ENCODE measurements at places on chromosomes 3 and 15.

DNA sequence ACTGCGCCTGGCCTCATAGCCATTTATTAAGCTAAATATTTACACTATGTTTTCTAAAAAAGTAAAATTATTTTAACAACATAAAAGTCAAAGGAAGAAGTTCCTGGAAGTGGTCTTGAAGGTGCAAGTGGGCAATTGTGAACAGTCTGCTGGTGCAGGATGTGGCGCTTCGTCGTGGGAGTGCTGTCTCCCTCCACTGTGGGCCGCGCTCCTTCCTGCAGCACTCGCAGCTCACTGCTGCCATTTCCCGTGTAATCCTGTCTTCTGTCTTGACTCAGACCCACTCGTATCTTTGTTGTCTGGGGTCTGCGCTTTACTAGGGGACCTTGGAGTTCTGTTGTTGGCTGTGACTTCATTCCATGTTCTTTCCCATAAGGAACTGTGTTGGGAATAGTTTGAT is 56.3 kb downstream of the APBA2 start:
- DNase-seq = peak; percentile 30

- no peak for DNase-seq
Observed at GRCh38 chr3:126106336-126107202, 22.6 kb upstream of the SLC41A3 start.

DNA sequence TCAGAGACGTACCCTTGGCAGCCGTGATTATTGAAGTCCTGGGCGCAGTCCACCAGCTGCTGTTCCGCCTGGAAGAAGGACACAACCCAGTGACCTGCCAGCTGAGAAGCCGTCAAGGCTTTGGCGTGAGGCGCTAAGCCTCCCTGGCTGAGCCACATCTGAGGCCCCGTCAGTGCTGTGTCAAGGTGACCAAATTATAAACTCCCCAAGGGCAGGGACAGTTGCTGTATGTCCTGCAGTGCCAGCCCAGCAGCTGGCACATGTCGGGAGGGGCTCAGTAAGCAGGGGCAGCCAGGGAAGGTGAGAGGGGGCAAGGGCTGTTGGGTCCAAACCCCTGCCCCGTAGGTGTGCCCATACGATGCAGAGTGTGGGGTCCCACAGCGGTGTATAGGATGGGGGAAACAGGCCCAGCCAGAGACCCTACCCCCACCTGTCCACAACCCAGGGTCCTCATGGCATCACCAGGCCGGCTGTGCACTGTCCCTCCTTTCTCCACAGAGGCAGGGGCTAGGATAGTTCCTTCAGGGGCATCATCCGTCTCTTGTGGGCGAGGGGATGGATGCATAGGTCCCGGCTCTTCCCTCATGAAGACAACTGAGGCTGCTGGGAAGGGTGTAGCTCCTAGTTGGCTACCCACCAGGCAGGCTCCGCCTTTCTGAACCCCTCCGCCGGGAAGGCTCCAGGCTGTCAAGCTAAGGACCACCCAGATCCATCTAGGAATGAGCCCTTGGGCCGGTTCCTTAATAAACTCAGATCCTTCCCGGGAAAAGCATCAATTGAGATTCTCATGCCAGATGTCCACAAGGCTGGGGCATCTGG is 13.2 kb downstream of the CTSH start:
- no peak for DNase-seq

DNA sequence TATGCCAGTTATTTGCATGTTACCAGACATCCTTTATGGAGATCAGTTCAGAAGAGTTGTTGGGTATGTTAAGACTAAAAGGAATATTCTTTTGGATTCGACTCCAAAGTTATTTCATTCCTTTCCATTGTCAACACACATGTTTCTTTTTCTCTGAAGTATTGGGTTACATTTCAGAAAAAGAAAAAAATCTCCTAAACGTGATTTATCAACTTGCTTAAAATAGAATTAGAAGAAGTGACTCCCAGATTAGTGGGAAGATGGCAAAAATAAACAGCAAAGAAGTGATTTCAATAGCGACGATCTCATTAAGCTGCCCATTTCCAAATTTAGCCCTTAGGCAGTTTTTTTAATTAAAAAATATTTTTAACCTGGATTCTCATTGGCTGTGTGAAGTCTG is 85.4 kb downstream of the TIGIT start:
- no peak for DNase-seq

DNA sequence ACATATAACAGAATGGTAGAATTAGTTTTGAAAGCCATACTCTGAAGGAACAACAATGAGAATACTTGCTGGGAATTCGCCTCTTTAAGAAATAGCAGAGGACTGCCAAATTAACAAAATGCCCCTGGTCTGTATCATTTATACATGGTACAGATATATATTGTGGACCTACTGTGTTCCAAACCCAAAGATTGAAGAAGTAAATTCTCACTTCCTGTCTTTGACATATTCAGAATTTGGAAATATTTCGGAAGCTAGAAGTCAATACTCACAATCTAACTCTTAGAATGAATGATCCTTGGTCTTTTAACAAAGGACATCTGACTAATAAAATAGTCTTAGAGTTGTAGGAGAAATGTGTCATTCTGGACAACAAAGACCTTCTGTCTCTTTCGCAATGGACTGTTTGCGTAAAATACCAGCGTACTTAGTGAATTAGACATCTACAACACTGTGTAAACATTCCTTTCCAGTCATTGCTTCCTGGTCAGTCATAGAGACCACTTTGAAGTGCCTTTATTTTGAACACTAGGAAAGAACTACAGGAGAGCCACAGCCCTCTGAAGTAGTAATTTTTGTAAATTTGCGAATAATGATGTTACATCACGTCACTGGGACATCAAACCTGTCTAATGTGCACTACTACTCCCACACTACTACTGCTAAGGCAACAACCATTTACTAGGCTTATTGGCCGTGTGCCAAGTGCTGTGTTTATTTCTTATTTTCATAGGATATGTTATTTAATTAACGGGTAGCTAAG is 68.0 kb downstream of the CHL1 start:
- DNase-seq = no peak

DNA sequence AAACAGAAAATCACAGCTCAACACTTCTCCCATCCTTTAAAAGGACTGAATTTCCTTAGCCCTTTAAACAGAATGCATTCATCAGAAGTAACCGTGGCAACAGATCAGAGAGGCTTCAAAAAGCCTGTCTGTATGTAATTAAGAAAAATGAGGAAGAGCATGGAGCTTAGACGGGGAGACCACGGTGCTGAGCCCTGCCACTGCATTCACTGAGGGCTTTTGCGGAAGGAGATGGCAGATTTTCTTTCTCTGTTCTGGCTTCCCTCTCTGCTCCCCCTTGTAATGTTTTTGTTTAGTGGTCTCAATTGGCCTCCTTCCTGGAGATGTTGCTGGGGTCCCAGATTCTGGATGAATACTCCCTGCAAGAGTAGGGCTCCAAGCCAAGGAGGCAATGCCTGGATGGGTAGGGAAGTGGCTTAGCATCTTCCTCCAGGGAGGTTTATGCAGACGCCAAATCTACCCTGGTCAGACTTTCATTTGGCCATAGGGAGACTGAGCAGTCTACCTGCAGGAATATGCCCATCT is 332.9 kb downstream of the EPHB1 start:
- DNase-seq = no peak

DNA sequence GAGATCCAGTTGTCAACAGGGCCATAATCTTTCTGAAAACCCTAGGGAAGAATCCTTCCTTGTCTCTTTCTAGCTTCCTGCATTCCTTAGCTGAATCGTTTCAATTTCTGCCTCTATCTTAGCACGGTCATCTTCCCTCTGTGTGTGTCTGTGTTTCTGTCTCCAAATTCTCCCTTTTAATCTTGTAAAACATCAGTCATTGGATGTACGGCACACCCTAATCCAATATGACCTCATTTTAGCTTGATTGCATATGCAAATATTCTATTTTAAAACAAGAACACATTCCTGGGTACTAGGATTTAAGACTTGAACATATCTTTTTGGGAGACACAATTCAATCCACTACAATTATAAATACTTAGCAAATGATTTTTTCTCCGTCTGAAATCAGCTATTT is 600.3 kb downstream of the GBE1 start:
- no peak for DNase-seq

- DNase-seq = no peak
Observed at GRCh38 chr3:100210772-100211135, 50.0 kb upstream of the TBC1D23 start.

DNA sequence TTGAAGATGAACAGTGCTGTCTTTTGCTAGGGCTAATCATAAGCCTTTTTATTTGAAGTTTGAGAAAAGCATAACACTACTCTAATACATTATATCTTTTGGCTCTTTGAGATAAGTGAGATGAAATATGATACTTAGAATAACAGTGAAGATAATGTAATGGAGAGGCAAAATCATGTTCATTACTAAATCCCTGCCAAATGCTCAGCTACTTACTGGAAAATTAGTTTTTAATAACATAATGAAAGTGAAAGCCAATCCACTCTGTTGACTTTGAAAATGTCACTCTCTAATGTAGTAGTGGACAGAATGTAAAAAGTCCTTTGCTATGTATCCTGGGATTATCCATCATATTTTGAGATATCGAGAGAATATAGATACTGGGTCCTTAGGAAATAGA is 35.9 kb upstream of the MYH15 start:
- DNase-seq = no peak

DNA sequence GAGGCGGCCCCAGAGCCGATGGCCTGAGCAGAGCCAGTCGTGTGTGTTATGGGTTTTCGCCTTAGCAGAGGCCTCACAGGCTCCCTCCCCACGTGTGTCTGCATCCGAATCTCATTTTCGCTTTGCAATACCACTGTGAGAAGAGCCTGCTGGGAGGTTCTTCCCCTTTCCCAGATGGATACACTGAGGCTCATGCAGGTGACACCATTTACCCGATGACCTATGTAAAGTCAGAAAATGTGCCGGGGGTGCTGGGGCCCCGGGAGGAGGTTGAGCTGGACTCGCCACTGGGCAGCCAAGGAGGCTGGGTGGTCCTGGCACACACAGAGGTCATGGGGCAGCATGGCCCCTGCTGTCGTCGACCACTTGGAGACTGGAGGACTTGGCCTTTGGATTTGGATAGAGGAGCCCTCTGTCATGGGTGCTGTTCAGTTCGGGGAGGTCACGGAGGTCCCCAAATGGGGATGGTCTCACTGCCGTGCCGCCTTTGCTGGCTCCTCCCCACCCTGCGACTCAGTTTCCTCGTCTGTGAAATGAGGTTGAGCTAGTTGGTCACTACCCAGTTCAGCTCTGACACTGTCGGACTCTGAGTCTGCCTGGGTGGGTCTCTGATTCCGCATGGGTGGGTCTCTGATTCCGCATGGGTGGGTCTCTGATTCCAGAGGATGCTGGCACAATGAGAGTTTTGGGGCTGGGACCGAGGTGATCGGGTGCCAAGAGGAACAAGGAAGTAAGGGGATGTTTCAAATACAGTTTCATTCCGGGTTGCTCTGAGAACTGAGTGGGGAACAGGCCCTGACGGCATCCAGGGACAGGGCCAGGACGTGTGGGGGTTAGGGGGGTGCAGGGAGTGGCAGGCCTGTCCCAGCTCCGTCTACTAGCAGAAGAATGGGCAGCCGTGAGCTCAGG is 23.2 kb upstream of the MUC4 start:
- no peak for DNase-seq

GRCh38 chr3:78022232-78022631 is 982.3 kb downstream of the ROBO2 start:
- no peak for DNase-seq

- DNase-seq = no peak
Observed at GRCh38 chr3:14803101-14803980, 15.4 kb upstream of the FGD5 start.

DNA sequence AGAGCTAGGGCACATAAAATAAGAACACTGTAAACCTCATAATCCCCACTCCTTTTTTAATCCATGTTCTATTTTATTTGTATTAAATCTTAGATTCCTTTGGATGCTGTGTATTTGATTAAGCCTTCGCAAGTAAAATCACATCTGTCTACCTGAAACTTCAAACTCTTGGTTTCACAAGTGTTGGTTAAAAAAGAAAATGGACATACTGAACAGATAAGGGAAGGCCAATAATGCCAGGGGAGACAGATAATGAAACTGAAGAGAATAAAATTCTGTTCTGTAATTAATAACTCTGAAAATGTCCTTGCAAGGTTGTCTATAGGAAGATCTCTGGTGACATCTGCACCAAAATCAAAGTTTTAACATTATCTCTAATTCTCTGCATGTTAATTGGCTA is 114.2 kb downstream of the ULK4 start:
- DNase-seq = no peak

GRCh38 chr3:66200786-66201185 is 20.0 kb upstream of the SLC25A26 start:
- no peak for DNase-seq

DNA sequence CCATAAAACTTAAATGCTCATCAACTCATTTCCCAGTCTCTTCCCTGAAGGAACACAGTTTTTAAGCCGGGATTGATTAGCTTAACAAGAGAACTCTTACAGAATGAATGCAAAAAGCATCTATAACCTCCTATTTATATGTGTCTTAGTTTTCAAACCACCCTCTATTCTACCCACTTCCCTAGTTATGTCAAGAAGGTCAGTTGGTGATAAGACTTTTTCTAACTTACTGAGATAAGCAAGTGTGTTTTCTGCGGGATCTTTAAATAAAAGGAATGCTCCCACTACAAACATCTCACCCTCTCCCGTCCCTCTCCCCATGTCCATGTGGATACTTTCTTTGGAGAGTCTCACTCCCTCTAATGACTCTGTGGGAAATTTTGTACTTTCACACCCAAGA is 218.5 kb downstream of the SV2B start:
- DNase-seq = no peak

All from activated CD4-positive, alpha-beta T cell treated with anti-CD3 and anti-CD28 coated beads for 4 hours (primary cell).